ENCODE measurements at places on chromosomes 7 and 10.

DNA sequence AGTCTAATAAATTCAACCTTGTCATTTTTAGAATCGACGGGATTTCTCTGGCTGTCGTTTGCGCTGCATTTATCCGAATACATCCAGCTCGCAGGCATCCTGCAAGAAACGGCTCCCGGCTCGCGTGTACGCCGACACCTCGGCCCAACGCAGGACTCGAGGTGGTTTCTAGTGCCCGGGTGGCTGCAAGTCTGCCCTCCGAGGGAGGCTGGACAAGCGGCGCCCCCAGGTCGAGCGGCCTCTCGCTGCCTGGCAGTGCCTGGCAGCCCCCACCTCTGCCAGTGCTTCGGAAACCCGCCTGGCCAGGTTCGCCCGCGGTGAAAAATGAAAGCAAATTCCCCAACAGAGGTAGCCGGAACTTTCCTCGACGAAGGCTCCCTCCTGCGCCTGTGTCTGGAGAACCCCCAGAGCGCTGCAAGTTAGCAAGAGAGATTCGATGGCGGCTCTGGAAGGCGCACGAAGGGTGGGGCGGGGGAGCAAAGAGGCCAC lies 5.7 kb upstream of the ZNF503 start:
- DNase-seq = no peak

DNA sequence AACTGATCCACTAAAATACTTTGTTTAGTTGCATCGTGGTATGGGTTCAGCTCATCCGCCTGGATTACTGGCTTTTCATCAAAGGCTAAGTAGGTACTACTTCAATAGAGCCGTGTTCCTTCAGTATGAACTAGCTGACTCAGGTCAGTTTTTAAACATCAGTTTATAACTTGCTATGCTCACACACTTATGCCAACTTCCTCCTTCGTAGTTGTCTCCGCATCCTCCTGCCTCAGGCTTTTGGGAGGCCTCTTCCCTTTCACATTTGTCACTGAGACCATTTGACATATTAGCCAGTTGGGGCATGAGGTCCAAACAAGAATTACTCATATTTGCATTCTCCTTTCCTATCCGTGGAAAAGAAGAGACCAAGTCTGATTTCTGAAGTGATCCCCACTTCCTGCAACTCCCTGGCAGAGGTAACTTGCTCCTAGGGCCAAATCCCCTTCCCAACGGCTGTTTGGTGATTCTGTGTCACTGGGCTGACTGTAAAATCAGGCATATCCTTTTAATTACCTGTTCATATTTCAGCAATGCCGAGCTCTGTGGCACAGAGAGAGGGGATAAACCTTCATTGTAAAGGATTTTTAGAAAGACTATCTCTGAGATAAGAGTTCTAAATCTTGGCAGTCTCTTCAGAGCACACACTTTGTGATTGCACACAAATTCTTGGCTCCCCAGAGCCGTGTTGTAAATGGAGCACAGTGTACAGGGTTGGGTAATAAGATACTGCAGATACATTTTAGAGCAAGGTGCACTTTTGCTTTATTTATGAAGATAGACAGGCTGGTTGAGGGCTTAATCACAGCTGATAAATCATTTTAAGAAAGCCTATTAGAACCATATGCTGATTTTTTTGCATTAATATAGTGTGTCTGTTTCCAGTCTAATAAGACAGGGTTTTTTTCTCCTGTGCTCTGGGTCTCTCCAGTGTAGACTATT lies 108.0 kb downstream of the CREB5 start:
- no peak for DNase-seq

DNA sequence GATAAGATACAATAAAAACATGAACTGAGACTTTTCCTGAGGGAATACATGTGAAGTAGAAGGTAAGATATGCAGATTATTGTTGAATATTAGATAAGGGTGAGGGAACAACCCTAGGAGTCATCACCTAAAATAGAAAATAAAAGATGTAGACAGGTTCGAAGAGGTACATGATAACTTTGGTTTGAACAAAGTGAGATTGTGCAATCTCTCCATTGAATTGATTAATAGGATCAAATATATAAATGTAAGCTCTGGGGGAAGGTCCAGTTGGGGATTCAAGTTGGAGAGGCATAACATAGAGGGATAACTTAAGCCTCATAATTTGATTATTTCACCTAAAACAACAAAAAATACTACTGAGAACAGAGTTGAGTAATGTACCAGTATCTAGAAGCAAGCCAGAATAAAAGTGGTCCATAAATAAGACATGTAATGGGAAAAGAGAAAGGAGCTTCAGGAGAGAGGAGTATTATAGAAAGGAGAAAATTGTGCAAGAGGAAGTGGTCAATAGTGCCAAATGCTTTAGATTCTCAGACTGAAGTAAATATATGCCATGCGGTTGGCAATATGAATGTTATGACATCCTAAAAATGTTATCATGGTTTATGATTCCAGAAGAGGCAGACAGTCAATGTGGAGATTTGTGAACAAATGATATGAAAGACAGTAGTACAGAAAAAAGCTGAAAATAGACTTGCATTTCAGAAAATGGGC lies 282.3 kb upstream of the CHRM2 start:
- no peak for DNase-seq

GRCh38 chr10:92419740-92420545 lies 129.0 kb downstream of the MARCHF5 start:
- no peak for DNase-seq

- DNase-seq = no peak
These were observed 49.7 kb upstream of the TARP start for GRCh38 chr7:38323156-38323555.

DNA sequence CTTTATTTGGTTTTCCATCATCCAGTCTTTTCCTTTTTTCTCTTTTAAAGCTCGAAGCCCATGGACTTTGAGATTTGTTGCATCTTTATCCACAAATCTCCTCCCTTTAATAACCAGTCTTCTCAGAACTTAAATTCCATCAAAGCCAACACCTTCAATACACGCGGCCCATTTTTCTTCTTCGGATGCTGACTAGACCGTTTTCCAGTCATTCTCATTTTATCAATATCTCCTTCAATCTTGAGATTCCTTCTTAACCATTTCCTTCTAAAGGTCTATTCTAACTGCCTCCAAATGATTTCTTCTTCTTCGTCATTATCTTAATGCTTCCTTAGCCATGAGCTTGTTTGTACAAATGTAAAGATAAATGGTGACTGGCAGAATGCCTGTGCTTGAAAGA lies 173.5 kb downstream of the BAMBI start:
- no peak for DNase-seq

- no peak for DNase-seq
These were observed 31.3 kb upstream of the IL15RA start for GRCh38 chr10:6008497-6009142.

- DNase-seq = peak; percentile 27
These were observed 258.8 kb downstream of the SNX10 start for GRCh38 chr7:26550492-26550891.

GRCh38 chr10:73480158-73480557 lies 15.7 kb downstream of the PPP3CB start:
- DNase-seq = no peak

- DNase-seq = peak; percentile 9
These were observed 54.1 kb downstream of the HK1 start for GRCh38 chr10:69332278-69333010.

DNA sequence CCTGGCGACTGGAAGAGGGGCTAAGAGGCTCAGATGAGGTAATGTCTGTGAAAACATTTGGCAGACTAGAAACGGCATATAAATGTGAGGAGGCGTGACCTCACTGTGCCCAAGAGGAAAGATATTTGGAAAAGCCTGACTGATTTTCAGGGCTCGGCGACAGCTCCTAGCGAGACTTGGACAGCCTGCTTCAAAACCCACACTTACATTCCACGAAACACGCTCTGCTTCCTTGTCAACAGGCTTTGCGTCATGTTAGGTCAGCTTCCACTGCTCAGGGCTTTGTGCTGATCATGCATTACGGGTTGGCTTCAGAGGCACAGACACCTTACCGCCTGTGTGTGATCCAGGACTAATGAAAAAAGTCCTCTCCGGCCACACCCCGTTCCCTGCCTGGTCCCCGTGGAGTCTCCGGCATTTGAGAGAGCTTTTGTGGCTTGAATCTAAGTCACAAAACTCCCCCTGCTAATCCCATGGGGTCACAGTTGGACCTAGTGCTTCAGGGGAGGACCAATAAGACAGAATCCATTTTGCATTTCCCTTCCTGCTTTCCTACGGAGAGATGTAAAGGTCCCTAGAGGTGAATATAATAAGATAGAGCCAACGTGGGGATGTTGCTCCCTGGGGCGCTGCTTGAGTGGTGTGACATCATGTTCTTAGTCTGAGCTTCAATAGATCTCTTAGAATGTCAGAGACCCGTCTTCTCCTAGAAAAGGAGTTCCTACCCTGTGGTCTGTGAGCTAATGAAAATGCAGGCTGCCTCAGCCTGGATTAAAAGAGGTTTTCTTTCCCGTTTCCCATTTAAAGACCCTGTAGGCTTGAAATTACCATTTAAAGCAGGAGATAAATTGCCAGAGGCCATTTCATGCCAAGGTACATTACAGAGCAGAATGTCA lies 25.5 kb downstream of the FGFBP3 start:
- DNase-seq = no peak

- DNase-seq = no peak
These were observed 45.9 kb upstream of the FAM133B start for GRCh38 chr7:92636018-92636560.

DNA sequence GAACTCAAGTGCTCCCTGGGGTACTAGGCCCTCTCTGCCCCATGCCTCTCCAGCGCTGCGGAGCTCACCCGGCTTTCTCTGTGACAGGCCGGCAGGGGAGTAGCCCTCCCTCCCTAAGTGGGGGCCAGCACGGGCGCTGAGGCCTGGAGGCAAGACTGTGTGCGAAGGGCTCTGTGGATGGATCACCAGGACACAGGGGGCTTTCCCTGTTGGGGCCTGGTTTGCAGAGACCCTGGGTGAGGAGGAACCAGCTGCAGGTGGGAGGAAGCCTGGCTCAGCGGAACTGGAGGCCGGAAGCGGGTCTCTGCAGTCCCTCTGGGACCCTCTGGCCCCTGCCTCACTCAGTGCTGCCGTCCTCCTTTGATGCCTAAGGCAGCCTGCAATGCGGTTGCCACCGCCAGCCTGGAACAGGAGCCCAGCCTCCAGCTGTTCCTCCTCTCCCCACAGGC lies 106.0 kb downstream of the CYTH3 start:
- DNase-seq = no peak

- no peak for DNase-seq
These were observed 227.4 kb downstream of the PARD3 start for GRCh38 chr10:34587680-34588019.

- DNase-seq = no peak
These were observed 52.3 kb upstream of the COL13A1 start for GRCh38 chr10:69749178-69750010.

GRCh38 chr10:49614242-49615198 lies 683 bp downstream of the CHAT start:
- DNase-seq = no peak

- no peak for DNase-seq
These were observed 115.1 kb downstream of the GALNT11 start for GRCh38 chr7:152140560-152140959.

- DNase-seq = no peak
These were observed 116.1 kb downstream of the CLEC2L start for GRCh38 chr7:139639563-139639962.

GRCh38 chr10:127402596-127403409 lies 146.3 kb upstream of the NPS start:
- DNase-seq = no peak

GRCh38 chr10:50990568-50991455 lies 83.5 kb upstream of the PRKG1 start:
- peak; percentile 16 for DNase-seq

DNA sequence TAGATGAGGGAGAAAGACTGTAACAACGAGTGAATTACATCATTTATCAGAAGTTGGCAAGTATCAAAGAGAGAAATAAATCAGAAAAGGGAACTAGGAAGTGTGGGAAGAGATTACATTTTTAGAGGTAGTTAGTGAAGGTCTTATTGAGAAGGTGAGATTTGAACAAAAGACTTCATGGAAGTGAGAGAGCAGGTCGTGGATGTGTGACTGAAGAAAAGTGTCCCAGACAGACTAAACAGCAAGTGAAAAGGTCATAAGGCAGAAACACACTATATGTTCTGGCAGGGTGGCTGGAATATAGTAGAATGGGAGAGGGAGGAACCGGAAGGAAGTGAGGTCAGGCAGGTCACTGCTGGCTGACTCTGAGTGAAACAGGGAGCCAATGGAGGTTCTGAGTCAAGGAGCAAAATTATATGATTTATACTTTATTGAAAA lies 35.7 kb upstream of the RHOBTB1 start:
- no peak for DNase-seq

- no peak for DNase-seq
These were observed 219.9 kb downstream of the FGFR2 start for GRCh38 chr10:121378251-121378801.

DNA sequence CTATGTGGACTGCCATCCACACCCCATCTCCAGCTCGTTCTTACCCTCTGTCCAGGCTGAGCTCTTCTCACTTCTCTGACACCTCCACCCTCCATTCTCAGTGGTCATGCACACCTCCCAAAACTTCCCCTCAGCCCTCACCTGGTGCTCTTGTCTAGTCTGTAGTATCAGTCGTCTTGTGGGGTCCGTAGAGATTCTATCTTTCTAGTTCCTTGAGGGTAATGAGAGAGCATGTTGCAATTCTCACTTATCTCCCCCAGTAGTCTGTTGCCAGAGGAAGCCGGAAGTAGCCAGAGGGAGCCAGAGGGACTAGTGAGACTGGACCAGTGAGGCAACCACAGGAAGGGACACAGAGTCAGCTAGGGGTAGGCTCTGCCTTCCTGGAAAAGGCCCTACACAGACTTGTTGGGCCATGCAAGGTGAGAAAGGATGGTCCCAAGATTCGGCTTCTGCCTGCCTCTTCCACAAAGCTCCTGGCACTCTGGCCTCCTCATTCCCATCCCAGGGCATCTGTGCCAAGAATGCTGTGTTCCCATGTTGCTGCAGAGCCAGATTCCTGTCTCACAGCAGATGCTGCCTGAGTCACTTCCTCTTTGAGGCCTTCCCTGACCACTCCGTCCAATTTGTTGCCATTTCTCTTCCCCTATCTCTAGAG lies 50.6 kb upstream of the DUSP5 start:
- DNase-seq = no peak

All from Calu3 (cell line).